ENCODE measurements at places on chromosomes 12 and 14.

DNA sequence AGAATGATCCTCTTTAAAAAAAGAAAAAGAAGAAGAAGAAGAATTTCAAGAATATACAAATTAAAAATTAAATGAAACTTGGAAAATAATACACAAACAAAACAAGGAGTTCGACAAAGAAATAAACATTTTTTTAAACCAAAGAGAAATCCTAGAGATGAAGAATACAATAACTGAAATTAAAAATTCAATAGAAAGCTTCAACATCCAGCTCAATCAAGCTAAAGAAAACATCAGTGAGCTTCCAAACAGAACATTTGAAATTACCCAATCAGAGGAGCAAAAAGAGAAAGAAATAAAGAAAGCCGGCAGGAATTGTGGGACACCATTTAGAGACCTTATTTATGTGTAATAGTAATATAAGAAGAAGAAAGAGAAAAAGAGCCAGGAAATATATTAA, 37.2 kb upstream of the RHOJ start:
- no peak for DNase-seq

DNA sequence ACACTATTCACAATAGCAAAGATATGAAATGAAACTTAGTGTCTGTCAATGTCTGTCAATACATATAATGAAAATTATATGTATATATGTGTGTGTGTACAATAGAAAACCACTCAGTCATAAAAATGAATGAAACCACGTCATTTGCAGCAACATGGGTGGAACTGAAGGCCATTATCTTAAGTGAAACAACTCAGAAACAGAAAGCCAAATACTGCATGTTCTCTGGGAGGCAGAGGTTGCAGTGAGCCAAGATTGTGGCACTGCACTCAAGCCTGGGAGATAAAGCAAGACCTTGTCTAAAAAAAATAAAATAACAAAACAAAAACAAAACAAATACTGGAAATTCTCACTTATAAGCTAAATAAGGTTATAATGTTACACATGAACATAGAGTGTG, 16.7 kb upstream of the E2F7 start:
- no peak for DNase-seq

- no peak for DNase-seq
These were observed 280.6 kb upstream of the RTL1 start for GRCh38 chr14:101184104-101184455.

DNA sequence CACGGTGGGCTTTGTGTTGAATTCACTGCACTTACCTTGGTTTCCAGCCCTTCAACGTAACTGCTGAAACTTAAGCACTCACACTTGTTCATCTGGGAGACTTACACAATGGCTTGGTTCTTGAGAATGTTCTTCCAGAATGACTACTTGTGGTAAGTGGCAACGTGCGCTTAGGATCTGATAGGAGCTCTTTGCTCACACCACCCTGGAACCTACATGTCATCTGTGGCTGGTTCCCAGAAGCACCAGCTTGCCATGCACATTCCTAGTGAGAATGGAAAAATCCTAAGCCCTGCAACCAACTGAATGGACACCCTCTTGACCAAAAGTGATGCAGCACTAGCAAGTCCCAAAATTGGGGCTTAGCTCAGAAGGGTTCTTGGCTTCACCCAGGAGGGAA, 59.0 kb upstream of the FAM181A start:
- no peak for DNase-seq

- DNase-seq, result no peak
These were observed 86.6 kb upstream of the FRMD6 start for GRCh38 chr14:51564986-51565604.

- no peak for DNase-seq
These were observed 119.1 kb downstream of the ITPR2 start for GRCh38 chr12:26713885-26714383.

DNA sequence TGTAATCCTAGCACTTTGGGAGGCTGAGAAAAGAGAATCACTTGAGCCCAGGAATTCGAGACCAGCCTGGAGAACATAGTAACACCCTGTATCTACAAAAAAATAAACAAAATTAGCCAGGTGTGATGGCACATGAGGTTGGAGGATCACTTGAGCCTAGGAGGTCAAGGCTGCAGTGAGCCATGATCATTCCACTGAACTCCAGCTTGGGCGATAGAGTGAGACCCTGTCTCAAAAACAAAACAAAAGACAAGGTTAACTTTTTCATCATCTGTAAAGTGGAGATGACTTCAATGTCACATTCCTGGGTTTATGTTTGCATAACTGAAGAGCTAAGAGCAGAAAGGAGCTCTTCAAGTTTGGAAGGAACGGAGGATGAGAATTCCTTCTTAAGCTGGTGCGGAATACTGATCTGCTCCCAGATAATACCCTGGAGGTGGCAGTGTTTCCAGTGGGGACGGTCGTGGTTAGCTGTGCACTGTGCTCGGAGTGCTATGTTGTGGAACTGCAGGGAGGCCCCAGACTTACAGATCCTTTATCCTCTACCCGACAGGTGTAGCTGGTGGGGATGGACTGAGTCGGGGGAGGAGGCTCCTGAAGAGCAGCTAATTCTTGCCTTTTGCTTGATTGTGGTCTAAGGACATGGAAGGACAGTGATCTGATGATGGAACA, 22.5 kb upstream of the BICD1 start:
- no peak for DNase-seq

- no peak for DNase-seq
These were observed 50.3 kb downstream of the BMAL2 start for GRCh38 chr12:27382924-27383323.

- DNase-seq, result no peak
These were observed 25.1 kb upstream of the DICER1 start for GRCh38 chr14:95182379-95182778.

DNA sequence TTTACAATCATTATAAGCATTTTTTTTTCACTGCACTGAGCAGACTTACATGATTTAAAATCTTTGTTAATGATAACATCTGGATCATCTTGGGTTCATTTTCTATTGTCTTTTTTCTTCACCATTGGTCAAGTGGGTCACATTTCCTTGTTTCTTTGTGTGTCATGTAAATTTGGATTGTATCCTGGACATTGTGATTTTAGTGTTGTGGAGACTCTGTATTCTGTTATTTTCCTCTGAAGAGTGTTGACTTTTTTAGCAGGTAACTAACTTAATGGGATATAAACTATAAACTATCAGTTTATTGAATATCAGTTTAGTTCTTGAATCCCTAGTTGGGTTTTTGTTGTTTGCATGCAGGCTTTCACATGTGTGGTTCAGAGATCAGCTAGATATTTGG, 4.0 kb upstream of the UNC79 start:
- no peak for DNase-seq

- no peak for DNase-seq
These were observed 478.0 kb downstream of the RMST start for GRCh38 chr12:97940629-97941028.

DNA sequence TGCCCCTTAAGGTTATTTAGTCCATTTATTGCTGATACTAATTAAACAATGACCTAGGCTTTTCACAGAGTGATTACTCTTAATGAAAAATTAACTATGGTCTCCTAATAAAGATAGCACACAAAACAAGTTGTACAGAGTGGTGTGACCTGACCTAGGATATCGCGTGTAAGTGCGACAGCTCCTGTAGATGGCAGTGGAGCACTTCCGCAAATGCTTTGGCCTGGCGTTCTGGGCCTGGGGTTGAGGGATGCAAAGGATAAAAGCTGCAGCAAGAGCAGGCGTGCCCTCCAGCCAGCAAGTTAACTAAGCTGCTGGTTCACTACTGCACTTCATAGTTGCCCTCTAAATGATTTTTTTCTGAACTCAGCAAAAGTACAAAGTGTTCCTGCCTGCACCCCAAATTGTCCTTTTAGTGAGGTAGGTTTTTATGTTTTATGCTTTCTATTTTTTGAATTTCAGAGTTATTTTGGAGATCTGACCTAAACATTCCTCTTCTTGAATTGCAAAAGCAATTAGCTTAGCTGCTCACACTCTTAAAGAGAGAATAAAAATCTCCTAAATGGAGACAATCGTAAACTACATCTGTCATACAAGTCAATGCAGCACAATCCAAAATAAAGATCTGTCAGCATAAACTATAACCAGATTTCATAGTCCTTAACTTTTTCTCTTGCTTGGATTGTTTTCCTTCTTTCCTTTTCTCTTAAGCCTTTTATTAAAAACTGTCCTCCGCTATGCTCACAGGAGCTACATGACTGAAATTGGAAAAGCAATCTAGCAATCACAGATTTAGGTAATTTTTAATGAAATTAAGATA, 379.6 kb downstream of the LRIG3 start:
- DNase-seq, result no peak

- no peak for DNase-seq
These were observed 577 bp downstream of the ATG101 start for GRCh38 chr12:52070185-52070925.

- no peak for DNase-seq
These were observed 3.2 kb upstream of the VDR start for GRCh38 chr12:47907851-47908454.

DNA sequence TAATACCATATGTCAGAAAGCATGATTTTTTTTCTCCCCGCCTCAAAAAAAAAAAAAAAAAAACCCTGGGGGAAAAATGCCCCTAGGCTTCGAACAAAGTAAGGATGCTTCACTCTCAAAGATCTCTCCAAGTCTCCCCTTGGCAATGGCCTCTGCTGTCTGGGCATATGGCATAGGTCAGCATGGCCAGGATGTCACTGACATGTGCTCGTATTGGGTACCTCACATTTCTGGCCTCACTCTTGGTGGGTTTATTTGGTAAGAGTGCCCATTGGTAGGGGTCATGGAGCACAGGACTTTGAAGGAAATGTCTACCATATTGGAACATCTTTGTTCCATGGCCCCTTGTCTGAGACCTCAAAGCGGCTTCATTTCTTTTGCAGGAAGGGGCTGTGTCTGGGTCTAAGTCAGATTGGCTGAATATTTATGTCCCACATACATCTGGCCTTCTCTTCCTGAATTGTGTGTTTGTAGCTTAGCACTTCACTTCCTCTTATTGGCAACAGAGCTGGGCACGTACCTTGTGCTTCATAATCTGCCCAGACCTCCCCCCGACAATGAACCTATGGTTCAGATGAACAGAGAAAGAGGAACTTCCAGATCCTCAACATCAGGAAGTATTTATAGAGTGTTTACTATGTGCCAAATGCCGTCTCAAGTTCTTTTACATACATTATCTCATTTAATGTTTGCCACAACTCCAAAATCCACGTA, 36.3 kb upstream of the OAS1 start:
- no peak for DNase-seq

DNA sequence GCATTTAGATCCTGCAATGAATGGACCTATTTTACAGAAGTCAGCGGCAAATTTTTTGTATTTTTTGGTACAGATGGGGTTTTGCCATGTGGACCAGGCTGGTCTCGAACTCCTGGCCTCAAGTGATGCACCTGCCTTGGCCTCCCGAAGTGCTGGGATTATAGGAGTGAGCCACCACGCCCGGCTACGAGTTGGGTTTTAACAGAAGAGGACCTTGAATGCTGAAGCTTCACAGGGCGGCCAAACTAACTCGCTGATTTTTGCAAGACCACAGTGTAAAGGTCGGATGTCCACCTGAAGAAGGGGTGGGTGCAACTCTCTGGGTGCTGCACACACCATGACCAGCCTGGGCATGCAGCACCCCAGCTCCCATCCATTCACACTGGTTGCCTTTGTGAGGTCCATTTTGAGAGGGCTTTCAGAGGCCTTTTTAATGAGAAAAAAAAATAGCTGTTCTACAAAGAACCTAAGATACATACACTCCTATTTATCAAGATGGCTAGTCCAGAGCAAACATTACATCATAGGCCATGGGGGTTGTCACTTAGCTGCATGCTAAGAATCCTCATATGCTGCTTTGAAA, 21.6 kb upstream of the CDK2AP1 start:
- DNase-seq, result no peak

GRCh38 chr12:615620-616019, 47.6 kb downstream of the NINJ2 start:
- DNase-seq, result no peak

GRCh38 chr12:15963271-15963670, 52.1 kb downstream of the DERA start:
- no peak for DNase-seq

- no peak for DNase-seq
These were observed 190.8 kb downstream of the ADAMTS20 start for GRCh38 chr12:43361031-43361710.

GRCh38 chr12:131137009-131137835, 183.5 kb downstream of the ADGRD1 start:
- DNase-seq, result no peak

DNA sequence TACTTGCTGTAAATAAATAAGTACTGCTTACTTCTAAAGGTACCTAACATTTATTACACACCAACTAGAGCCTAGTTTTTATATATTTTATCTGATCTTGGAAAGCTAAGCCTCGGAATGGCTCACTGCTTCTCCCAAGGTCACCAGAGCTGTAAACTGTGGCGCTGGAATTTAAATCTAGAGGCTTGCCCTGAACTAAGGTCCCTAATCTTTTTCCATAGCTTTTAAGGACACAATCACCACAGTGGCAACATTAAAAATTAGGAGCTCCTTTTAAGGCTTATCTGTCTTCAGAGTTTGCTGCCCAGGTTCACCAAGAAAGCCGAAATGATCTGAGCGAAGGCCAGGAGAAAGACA, 670 bp downstream of the CCNB1IP1 start:
- no peak for DNase-seq

- no peak for DNase-seq
These were observed 125.0 kb upstream of the FUT8 start for GRCh38 chr14:65287264-65288131.

- no peak for DNase-seq
These were observed 10.2 kb upstream of the GOLGA5 start for GRCh38 chr14:92783813-92784431.

DNA sequence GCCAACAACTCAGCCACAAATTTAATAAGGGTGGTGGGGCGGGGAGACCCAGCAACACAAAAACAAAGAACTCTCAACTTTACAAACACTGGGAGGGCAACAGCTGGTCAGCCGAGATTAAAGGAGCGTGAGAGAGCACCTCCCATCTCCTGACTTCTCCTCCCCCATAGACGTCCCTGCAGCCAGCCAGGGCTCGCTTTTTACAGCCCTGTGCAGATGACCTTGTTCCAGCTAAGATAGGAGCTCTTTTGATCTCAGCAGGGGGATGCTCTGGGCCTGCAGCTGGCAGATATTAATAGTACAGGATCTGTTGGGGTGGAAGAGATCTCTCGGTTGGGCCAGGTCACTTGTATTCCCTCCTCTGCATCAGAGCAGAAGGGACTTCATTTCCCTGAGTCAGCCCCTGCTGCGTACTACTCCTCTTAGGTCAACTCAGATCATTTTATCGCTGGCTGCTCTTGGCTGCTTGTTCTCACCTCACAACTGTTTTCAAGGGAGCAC, 475.8 kb downstream of the RAD51B start:
- no peak for DNase-seq

DNA sequence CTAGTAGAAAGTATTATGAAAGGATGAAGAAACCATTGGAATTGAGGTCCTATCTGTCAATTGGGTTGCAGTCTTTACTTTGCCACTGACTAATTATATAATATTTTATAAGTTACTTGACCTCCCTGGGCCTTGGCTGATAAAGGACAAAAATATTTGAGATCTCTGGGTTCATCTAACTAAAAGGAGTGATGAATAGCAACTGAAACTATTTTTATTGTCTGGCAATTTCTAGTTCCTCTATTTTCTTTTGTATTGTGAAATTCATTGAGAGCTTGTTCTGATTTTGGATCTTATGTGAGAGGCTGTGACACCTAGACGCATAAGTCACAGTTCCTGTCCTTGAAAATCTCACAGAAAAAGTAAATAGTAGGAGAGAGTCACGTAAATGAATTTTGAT, 415.7 kb upstream of the ATP2B1 start:
- no peak for DNase-seq

- no peak for DNase-seq
These were observed 50.5 kb downstream of the KRT80 start for GRCh38 chr12:52141306-52141705.

- DNase-seq, result no peak
These were observed 46.6 kb upstream of the BICDL1 start for GRCh38 chr12:119942386-119942785.

GRCh38 chr14:95302667-95303506, 16.8 kb downstream of the CLMN start:
- no peak for DNase-seq

All from cortex of kidney (tissue), 1 donor.